ENCODE measurements at places on chromosomes 2 and 18. TPM values are rescaled to one million over a fixed set of nuclear protein-coding genes. Genes with fewer than 3 reads are reported as not detected.

SERPINB11 gene
- total RNA-seq: not detected

DNA sequence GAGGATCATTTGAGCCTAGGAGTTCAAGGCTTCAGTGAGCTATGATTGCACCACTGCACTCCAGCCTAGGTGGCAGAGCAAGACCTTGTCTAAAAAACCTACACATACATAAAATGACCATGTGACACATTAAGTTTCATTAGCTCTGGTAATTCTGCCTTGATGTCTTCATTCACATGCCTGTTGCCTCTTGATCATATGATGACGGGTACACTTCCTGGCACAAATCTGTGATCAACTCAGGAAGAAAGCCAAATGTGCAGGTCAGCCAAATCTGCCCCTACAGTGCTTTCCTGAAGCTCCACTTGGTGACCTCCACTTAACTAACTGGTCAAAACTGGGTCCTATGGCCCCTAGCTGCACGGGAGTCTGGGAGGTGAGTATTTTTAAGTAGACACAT is 54.4 kb upstream of the B3GNT7 start:
- no peaks in the 10 kb centered on the region for H3K27me3 ChIP-seq
- no peak overlapping the region for H3K27ac ChIP-seq
- no peak overlapping the region for H3K4me3 ChIP-seq
- H3K4me1 ChIP-seq: no peaks in the 10 kb centered on the region

SYT4 gene
- not detected for total RNA-seq

DNA sequence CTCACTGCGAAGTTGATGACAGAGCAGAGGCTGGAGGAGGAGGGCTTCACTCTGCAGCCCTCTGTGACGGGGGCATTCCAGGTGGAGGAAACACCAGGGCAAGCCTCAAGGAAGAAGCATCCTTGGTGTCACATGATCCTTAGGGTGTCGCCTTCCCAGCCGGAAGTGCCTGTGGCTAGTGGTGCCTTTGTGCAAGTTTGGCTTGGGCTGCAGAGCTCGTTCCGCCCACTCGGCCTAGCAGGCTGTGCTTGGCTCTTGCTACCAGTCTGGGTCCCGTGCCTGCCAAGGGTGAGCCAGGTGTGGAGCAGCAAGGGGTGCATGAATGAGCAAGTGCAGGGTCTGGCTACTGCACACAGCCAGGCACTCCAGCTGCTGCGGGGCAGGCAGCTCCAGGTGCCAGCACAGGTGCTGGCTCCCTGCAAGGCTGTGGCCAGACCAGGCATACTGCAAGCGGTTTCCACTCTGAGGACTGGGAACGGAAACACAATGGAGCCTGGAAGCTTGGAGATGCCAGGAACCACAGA is 325.3 kb upstream of the SMIM21 start:
- no peaks in the 10 kb centered on the region for H3K36me3 ChIP-seq
- no peak for DNase-seq
- no peaks in the 10 kb centered on the region for H3K4me1 ChIP-seq
- H3K4me3 ChIP-seq: no peak overlapping the region

Data from thoracic aorta (tissue), 2 donors.